DMS79 treated with DMSO at 0.1 percent for 48 hours (cell line): ENCODE measurements at places on chromosomes 5 and 9.
A peak's percentile ranks its signal among the peaks of the same experiment; 100 is the strongest.

DNA sequence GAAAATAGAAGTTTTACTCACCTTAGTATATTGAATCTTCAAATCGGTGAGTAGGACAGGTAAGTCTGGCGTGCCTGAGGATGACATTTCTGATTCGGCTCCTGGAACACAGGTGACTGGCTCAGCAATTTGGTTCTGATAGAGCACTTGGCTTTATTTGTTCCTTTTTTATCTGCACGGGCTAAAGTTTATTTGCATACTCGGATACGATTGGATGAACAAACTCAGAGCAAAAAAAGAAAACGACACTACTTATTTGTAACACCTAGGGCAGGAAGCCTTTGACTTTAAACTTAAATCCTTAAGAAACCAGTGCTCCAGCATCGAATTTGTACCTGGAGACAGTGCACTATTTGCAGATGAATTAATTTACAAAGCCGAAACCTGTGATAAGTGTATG is at the start of gene ALDH1A1:
ALDH1A1 (minus strand) TSS at position 140 of the 400 bp plus-strand sequence; CDS start at position 87, 53 bp downstream.
- no peak for DNase-seq

GRCh38 chr5:165919196-165919595 is 2372.2 kb upstream of the WWC1 start:
- DNase-seq = no peak

DNA sequence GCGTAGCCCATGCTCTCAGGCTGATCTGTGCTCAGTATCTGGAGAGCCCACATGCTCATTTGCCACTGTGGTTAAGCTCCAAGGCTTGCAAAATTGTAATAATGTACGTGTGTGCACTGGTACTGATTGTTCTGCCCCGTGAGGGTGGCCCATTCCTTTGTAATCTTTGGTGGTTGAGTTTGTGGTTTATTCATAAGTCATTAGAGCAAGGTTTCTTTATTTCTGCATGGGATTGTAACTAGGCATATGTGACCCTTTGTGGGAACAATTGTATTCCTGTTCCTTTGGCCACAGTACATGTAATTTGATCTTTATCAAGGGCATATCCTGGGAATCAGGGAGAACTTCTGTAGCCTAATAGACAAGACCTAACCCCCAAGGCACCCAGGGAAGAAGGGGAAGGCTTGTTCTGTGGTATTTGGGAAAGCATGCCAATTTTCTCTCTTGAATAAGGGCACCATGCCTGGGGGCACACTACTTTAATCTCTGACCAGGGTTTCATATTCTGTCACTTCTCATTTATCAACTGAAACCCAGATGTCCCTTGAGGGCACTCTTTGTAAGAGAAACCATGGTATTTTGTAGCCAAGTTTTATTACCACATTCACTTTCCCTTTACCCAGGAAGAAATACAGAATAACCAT is 74.6 kb downstream of the NPR3 start:
- DNase-seq = no peak

- DNase-seq = no peak
Measured at GRCh38 chr9:19782005-19782404, 6.8 kb downstream of the SLC24A2 start.

DNA sequence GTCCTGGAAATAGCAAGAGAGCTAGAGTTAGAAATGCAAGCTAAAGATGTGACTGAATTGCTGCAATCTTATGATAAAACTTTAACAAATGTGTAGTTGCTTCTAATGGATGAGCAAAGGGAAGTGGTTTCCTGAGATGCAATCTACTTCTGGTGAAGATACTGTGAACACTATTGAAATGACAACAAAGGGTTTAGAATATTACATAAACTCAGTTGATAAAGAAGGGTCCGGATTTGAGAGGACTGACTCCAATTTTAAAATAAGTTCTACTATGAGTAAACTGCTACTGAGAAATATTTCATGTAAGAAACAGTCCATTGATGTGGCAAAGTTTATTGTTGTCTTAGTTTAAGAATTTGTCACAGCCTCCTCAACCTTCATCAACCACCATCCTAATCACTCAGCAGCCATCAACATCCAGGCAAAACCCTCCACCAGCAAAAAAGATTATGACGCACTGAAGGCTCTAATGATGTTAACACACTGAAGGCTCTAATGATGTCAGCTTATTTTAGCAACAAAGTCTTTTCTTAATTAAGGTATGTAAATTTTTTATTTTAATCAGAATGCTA is 376.2 kb downstream of the CDH10 start:
- DNase-seq = no peak

DNA sequence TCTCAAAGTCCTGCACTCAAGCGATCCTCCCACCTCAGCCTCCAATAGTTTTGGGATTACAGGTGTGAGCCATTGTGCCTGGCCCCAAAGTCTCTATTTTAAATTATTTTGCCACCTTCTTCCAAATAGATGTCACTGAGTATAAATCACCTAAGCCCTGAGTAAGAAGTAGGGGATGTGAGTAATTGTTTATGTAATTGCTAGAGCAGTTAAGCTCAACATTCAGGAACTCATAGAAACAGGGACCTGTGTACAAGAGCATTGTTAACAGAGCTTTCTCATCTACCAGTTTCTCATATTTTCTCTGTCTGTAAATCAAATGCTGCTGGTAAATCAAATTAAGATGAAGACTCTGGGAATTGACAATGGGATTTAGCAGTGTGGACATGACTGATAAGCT is 26.3 kb downstream of the CDK7 start:
- DNase-seq = no peak

- DNase-seq = no peak
Measured at GRCh38 chr5:180873615-180874520, 12.8 kb upstream of the ZFP62 start.

GRCh38 chr9:95225726-95226106 is 91.8 kb downstream of the FANCC start:
- no peak for DNase-seq

- DNase-seq = peak; percentile 31
Measured at GRCh38 chr5:55308254-55308836, 556 bp downstream of the MTREX start.

- DNase-seq = peak; percentile 10
Measured at GRCh38 chr5:154723740-154724505, 31.3 kb upstream of the LARP1 start.

DNA sequence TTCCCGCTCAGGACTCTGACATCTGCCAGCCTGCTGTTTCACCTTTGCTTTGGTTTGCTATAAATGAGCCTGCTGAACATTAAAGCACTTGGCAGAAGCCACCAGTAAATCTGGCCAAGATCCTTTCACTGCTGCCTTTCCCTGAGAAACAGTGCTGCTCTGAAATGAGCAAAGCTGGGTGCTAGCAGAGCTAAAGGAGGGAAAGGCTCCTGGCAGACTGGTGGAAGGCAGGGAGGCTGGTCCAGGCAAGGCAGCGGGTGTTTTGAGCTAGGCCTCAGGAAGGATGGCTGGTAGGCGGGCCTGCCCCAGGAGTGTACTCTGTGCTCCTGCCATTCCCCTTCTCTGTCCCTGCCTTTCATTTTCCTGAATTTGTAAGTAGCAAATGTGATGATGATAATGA is 52.5 kb upstream of the PTGS1 start:
- DNase-seq = no peak

DNA sequence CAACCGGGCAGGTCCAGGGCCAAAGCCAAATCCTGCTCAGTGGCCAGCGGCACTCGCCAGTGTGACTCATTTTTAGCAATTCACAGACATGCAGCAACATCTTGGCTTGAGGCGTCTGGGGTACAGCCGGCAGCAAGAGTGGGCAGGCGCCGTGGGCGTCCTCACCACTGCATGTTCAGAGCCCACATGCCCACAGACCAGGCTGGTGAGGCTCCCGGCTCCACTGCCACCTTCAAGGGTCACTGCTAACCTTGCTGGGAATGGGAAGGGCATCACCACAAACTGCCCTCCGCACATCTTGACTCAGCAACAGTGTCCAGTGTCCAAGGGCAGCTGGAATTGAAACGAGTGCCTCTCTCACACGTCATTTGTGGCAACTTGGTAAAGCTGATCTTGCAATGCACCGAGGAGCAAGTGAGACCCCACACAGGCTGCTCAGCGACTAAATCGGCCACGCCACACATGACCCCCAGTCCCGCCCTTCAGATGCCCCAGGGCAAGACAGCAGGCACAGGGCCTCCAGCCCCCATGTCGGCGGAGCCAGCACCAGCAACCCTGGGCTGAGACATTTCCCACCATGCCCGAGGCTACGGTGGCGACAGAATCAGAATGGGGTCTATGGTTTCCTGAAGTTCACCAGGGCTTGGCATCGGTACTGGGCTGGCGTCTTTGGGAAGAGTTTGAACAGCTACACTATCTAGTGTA is 140.3 kb downstream of the ROR2 start:
- DNase-seq = no peak

DNA sequence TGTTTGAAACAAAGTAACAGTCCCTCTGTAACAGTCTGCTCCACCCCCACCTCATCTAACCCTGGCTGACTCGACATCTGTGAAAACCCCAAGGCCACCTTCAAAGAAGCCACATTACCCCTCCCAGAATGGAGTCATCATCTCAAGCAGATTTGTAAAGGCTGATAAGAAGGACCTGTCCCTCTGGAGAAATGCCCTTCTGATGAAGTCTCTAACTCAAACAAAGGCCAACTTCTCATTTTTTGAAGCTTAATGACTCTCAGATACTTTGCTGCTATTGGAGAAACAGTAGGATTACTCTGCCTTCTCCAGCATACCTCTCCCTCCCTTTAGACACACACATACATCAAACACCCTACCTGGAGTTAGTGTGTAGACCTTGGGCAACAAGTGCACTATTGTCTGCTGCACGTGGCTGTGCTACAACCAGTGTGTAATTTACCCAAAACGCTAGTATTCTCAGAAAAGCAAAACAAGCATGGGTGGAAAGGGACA is 5.3 kb upstream of the SUSD1 start:
- DNase-seq = no peak

DNA sequence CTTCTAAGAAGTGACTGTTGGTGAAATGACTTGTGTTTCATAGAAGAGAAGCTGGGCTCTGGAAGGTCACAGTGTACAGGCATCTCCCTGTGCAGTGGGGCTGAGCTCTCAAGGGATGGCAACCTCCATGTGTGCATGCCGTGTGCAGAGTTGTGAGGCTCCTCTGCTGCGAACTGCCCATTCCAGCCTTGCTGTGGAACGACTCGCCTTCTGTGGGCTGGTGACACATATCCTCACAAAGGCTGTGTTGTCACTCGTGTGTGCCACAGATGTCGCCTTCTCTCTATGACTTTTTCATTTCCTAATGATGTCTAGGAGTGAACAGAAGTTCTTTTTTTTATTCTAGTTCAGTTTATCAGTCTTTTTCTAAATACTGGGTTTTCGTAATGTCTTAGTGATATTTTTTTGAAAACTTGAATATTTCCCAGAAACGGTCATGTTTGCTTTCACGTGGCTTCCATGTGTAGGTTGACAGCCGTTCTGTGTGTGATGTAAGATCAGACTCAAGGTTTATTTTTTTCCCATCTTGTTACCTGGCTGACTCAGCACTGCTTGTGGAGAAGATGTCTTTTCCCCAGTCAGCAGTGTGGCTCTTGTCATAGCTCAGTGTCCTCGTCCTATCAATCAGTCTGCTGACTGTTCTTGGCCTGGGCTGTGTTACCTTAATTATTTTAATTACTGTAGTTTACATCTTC is 57.3 kb upstream of the CACNA1B start:
- no peak for DNase-seq

- no peak for DNase-seq
Measured at GRCh38 chr9:108184941-108185340, 670.8 kb downstream of the ACTL7B start.

- no peak for DNase-seq
Measured at GRCh38 chr5:15612915-15613635, 113.1 kb downstream of the FBXL7 start.

- no peak for DNase-seq
Measured at GRCh38 chr5:101543780-101544179, 640.7 kb upstream of the ST8SIA4 start.

- no peak for DNase-seq
Measured at GRCh38 chr5:163565492-163565891, 60.1 kb downstream of the MAT2B start.

GRCh38 chr9:138028596-138028995 is 151.0 kb downstream of the CACNA1B start:
- no peak for DNase-seq

- no peak for DNase-seq
Measured at GRCh38 chr5:73005886-73006285, 50.0 kb downstream of the FCHO2 start.

GRCh38 chr9:78131969-78132700 is 100.5 kb upstream of the GNAQ start:
- DNase-seq = peak; percentile 21

GRCh38 chr9:89171693-89172092 is 6.9 kb downstream of the SHC3 start:
- DNase-seq = no peak

DNA sequence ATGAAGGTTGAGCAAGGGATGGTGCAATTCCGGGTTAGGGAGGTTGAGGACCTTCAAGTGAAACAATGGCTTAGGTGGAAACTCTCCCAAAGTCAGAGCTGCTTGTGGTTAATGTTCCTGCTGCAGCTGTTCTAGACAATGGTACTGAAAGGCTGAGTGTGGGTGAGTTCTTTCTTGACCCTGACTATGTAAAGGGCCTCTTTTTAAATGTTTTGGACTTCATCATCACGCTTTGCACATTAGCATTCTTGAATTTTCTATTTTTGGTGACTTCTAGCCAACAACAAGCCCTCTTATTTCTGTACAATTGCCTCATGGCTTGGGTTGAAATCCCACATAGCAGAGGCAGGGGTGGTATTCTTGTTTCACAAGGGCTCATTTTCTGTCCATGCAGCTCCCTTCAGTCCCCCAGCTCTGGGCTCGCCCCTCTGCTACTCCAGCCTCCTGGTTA is 136.3 kb upstream of the ANKRD55 start:
- no peak for DNase-seq

DNA sequence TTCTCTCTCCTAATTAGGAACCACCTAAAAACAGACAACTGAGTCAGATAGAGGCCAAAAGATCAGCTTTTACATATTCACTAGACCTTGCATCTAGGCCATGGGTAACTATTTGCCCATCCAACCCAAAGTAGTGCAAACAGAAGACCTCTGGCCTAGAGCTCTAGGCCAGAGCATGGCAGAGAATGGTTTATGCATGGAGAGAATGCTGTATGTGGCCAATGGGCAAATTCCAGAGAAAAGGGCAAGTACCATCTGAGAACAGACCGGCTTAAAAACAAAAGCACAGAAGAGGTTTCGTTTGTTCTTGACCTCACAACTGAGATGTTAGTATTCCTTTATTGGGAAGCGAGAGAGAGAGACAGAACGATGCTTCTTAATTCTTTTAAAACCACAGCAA is 151.7 kb upstream of the RFX3 start:
- no peak for DNase-seq

DNA sequence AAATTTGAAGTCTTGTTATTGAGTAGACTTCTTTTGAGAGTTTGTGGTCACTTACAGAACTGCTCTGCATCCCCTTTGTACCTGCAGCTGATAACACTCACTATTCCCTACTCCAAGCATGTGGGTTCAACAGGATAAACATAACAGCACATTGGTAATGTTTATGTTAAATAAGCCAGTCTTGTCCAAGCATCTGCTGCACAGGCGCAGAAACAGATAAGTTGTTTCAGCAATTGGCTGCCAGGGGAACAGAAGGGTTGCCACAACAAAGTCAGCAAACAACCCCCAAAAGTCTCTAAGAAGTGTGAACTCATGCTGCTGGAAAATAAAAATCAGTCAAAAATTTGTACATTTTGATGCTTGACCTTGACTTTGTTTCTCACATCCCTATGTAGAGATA is 174.6 kb downstream of the GDNF start:
- no peak for DNase-seq
